ENCODE measurements at places on chromosomes 11 and 22.

DNA sequence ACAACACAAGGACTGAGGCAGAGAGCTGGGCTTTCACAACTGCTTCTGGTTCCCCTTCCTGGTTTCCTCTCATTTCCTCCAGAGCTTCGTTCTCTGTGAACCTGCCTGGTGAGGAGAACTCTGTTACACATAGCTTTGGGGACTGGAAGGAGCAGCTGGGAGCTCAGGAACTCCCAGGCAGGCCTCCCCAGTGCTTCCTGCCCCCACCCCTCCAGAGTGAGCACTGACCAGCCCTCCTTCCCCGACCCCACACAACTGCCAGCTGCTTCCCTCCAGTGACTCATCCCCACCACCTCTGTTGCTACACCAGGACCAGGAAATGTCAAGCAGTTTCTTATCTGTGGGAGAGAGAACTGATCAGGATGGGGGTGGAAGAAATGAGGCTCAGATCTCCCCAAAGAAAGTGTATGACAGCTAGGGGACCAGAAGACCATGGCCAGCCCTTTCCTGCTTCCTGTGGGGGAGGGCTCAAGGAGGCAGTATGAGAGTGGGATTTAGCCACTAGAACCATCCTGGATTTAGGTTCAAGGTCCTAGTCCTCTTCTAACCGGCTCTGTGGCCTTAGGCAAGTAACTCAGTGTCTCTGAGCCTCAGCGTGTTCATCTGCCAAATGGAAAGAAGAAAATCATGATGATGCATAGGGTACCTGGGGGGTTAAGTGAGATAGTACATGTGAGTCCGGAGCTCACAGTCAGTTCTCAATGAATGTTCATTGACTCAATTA lies 4.5 kb upstream of the TP53I11 start:
- no peak for DNase-seq

DNA sequence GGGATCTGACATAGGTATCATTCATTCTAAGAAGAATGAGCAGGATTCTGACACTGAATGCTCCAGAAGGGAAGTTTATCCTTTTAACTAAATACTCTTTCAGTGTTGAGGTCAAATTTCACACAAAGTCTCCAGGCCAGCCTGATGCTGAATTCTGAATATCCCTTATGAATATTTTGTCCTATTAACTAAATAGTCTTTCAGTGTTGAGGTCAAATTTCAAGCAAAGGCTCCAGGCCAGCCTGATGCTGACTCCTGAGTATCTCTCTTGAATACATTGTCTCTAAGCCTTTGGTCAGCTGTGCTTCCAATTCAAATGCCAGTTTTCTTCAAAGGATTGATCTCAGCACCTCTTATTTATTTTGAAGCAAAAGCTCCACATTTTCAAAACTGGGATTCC lies 676.8 kb downstream of the NTM start:
- no peak for DNase-seq

GRCh38 chr11:120883404-120884080 lies 140.4 kb upstream of the TBCEL start:
- no peak for DNase-seq

DNA sequence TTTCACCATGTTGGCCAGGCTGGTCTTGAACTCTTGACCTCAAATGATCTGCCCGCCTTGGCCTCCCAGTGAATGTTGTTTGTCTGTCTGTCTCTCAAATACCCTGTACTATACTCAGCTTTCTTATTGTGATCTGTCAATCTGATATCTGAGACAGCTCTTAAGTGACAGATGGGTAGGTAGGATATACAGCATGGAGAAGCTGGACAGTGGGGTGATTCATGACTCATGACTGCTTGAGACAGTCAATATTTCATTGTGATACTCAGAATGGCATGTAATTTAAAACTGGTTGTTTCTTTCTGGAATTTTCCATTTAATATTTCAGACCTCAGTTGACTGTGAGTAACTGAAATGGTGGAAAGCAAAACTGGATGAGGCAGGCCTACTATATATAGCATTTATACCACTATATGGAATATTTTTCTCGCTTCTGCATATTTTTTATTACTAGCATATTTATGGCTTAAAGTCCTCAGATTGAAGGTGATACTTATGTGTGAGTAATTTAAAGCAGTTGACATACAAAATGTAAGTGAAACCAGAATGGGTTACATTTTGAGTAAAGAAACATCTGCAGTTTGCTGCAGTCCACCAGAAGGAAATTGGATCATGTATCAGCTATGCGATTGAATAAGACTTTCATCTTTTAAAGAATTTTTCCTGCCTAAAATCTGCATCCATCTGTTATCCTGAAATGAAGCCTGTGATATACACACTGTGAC lies 22.3 kb downstream of the ARHGAP42 start:
- DNase-seq: no peak

DNA sequence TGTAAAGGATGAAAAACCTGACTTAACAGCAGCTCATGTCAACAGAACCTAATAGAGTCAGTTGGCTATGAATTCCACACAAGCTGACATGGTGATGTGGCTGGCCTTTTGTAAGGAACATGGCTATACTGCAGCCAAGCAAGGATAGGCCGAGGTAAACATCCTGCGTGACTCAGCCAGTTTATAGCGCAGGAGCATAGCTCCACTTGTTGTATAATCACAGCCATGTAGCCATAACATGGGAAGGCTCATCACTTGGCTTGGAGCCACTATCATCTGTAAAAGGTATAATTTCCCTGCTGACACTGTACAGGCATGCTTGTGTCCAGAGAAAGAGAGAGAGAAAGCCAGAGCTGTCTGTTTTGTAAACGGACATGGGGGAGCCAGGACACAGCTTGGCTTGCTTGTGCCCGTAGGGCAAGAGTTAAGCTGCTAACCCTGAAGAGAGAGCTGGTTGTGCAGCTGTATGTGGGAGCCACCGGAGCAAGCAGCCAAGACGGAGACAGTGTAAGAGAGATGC lies 104.4 kb upstream of the PLET1 start:
- DNase-seq: no peak

GRCh38 chr11:47889714-47890441 lies 41.7 kb upstream of the NUP160 start:
- no peak for DNase-seq

DNA sequence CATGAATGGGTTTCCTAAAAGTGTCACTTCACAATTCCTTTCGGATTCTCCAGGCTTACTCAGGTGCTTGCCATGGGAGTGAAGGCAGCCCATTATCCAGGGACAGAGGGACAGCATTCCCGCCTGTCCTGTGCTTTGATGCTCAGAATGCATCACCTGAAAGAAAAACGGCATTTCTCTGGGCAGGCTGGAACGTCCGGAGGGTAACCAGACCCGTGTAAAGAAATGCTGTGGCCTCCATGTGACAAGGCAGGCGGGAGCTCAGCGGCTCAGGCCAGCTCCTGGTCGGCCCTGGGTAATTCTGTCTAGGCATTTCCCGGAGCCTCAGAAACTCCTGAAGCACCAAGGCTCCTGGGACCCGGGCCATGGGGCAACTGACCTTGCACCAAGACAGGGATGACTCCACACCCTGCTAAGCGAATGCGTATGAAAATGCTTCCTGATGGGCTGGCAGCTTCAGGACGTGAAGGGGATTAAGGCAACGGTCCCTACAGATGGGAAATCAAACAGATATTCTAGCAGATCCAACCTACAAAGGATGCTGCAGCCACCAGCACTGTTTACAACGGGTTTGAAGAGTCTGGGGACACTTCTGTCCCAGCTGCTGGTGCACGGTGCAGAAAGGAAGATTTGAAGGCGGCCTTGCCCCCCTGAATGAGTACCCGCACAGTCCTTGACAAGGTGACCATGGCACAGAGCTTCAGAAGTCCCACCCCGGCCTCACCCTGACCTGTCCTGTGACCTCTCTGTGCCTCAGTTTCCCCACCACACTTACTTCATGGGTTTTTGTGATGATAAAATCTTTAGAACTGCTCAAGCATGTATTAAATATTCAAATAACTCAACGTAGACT lies 13.6 kb upstream of the FGF3 start:
- no peak for DNase-seq

DNA sequence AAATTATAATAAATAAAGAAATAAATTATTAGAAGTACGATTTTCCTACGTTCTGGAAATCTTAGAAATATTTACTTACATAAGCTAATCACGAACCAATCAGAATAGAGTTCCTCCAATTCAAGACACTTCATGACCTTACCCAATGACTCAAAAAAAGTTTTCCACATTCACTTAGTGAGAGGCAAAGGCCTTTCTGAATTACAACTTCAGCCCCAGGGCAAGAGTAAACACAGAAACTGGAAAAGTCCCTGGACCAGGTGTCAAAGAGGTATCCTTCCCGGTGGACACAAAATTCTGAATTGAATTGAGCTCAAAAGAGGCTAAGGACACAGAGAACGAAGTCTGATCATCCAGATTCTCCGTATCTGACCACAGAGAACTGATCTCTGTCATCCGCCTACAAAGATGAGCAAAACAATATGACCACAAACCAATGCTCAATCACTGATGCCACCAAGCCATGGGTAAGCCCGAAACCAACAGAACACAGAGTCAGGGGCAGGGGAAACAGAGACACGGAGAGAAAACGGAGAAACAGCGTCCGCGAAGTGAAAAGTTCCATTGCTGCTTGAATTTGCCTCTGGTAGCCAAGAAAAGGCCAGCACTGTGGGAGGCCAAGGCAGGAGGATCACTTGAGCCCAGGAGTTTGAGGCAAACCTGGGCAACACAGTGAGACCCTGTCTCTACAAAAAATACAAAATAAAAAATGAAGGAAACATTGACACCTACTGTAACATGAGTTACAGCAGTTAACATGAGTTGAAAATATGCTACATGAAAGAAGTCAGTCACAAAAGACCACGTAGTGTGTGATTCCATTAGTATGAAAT lies 6.8 kb downstream of the BID start:
- no peak for DNase-seq

DNA sequence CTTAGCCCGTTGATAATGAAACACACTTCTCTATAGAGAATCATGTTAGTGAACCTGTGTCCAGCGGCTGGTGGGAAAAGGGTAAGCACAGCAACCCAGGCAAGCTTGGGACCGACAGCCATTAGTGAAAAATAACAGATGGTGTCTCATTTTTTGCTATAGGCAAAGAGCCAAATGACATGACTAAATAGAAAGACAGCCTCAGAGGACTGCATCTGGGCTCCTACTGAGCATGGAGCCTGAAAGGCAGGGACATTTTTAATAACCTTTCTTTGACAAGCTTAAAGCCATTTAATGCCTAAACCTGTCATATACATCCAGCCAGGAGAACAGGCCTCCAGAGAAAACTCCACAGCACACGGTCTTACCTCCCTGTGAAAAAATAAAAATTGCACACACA lies 67.0 kb downstream of the FANCF start:
- no peak for DNase-seq

GRCh38 chr11:5336331-5336730 lies 7.0 kb downstream of the OR51B5 start:
- no peak for DNase-seq

GRCh38 chr11:77204754-77205466 lies 76.9 kb downstream of the MYO7A start:
- DNase-seq: no peak

GRCh38 chr11:1307998-1308742 lies 1.3 kb downstream of the TOLLIP start:
- DNase-seq: no peak

GRCh38 chr11:46117842-46118241 lies 3.4 kb downstream of the PHF21A start:
- peak; percentile 69 for DNase-seq

DNA sequence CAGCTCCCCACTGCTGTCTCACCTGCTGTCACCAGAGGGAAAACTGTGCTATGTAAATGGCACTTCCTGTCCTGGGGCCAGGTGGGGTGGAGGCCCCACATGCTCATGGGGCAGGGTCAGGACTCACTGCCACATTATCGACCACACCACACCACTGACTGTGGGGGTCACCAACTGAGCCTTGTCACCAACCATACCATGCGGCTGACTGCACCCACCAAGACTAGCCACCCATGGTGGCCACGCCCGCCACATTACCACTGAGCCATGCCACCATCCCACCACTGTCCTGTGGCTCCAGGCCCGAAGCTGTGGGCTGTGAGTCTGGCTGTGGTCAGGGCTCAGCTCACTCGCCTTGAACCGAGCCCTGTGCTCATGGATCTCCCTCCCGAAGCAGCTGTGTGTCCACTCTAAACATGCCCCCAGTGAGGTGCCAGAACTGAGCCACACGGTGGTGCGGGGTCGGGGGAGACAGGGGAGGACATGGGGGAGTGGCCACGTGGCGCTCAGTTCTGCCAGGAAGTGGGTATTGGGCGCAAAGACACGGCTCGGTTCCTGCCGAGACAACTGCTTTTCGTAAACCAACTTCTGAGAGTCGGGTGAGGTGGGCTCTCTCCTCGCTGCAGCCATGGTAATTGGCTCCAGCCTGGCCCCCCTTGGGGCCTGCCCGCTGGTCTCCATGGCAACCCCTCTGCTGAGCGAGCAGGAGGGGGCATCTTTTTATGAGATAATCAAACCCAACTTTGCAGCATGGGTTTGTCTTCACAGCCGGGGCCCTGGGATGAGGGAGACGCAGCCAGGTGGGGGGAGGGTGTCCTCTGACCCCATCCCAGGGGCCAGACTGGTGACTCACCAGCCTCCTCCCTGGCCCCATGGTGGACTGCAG lies 23.2 kb downstream of the RTN4R start:
- peak; percentile 47 for DNase-seq
